ENCODE measurements at places on chromosomes 7 and 10.
A peak's percentile ranks its signal among the peaks of the same experiment; 100 is the strongest.

GRCh38 chr10:103451091-103451813 is 918 bp downstream of the CALHM2 start:
- DNase-seq = peak; percentile 43

DNA sequence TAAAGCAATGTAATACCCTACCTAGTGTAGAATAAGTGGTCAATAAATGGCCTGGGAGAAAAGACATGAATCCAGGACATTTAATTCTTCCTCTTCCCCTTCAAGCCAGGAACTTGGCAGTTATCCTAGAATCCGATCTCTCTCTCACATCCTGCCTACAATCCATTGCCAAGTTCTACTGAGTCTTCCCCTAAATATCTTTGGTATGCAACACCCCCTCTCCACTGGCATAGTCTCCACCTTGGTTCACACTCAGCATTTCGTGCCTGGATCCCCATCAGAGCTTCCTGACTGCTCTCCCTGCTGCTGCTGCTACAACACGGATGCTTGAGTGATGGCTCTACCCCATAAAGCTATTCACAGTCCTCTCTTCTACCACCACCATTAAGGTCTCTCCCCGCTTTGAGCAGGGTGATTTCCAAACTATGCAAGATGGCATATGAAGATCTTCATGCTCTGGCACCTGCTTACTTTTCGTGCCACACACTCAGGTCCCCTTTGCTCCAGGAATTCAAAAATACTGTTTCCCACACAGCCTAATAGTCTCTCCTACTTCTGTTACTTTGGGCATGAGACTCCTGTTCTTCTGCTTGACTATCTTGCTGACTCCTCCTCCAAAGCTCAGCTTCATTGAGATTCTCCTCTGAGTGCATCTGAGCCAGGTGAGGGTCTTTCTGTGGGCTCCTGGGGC is 4.8 kb downstream of the ANK3 start:
- DNase-seq = no peak

DNA sequence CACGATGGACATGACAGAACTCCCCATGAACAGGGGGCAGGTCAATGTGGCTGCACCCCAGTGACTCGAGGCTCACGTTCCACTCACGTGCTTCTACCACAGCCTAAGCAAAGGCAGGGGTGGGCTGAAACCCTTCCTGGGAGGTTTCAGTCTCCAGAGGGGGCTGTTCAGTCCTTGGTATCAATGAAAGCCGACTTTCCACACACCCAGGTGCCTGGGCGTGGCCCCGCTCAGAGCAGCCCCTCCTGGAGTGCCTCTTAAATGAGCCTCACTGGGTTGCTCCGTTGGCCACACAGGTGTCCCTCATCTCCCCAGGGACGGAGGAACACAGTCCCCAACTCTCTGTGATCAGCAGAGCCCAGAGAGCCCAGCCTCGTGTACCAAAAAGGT is 90.5 kb upstream of the PDGFA start:
- no peak for DNase-seq

DNA sequence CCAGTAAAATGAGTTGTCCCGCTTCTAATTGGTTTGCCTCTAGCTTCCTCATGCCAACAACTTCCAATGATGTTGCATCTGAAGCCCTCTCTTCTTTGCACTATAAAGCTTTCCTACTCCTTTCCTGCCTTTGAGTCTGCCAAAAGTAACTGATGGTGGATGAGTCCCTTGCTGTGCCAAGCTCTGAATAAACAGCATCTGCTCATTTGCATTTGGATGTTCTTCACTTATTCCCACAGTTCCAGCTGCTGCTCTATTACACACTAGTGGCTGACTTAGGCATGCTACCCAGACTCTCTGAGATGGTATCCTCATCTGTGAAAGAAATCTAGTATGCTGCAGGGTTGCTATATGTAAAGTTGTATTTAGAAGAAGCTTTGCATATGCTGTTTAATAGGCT is 24.9 kb downstream of the SFR1 start:
- DNase-seq = no peak

GRCh38 chr10:121524157-121524817 is 74.0 kb downstream of the FGFR2 start:
- DNase-seq = no peak

- no peak for DNase-seq
These were observed 123.8 kb downstream of the SH2D4B start for GRCh38 chr10:80661526-80661925.

GRCh38 chr10:108901781-108902618 is 1021.3 kb downstream of the XPNPEP1 start:
- DNase-seq = no peak

All from T-helper 2 cell (primary cell).